HT-29 (cell line): ENCODE measurements at places on chromosomes 1 and 21. TPM values are rescaled to one million over a fixed set of nuclear protein-coding genes. Genes with fewer than 3 reads are reported as not detected.

- no peak for DNase-seq
These were observed 160.8 kb upstream of the APP start for GRCh38 chr21:26331205-26331980.

- no peak for DNase-seq
These were observed 62.3 kb downstream of the ARHGEF10L start for GRCh38 chr1:17601643-17602382.

DNA sequence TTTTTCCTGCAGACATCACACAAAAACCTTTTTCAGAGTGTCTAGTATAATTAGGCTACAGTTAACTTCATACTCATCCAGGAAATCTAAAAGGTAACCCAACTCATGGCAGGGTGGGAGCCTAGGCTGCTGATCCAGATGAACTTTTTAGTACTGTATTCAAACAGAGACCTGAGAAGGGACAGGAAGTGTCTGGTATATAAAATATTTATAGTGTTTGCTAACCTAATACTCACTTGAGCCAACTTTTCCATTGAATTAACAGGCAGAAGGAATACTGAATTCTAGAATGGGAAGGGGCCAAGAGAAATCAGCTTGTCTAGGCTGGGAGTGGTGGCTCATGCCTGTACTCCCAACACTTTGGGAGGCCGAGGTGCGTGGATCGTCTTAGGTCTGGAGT lies 22.2 kb upstream of the NKAIN1 start:
- DNase-seq, result no peak

DNA sequence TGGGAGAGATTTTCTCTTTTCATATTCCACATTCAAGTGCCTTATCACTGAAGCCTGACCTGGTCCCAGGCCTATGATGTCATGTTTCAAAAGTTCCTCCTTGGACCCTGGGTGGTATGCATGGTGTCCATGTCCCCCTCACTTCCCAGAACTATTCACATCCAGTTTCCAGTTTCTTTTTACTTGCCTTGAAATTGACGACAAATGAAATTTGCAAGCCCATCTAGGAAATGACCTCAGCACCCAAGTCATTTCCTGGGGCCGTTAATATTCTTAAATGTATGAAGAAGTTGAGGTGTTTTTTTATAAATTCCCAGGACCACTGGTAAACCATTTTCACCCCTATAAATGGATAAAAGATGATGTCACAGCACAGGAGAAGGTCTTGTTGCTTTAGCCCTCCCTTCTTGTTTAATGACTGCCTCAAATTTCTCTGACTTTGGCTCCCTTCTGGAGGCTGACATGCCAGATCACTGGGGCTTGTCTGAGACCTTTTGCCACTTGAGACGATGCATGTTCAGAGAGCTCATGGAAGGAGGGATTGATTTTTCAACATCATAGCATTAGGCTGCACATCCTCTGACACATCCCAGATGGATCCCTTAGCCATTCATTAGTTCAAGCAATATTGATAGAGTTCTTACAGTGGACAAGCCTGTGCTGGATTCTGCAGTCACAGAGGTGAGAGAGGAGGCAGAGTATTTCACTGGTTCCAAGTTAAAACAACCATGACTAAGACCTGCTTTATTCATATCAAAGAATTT lies 221.3 kb downstream of the PLPP3 start:
- no peak for DNase-seq

SLC9C2 gene
- not detected in 2 replicates for total RNA-seq
